Vein endothelial cell (primary cell): ENCODE measurements at places on chromosomes 5 and 9. TPM values are rescaled to one million over a fixed set of nuclear protein-coding genes. Genes with fewer than 3 reads are reported as not detected.

PCDHA7 gene
- total RNA-seq = 0.19 and 0.33 TPM in 2 replicates

SMIM33 gene
- total RNA-seq = not detected in 2 replicates

MRNIP gene
- 7.5 and 12.1 TPM in 2 replicates for total RNA-seq

LCNL1 gene
- not detected in 2 replicates for total RNA-seq

ANKRD20A1 gene
- total RNA-seq = 0.98 and 3.5 TPM in 2 replicates

PCDHGA1 gene
- 0.65 and 0.67 TPM in 2 replicates for total RNA-seq

GIN1 gene
- 3.3 and 7.5 TPM in 2 replicates for total RNA-seq

IL7R gene
- 3.6 and 4.3 TPM in 2 replicates for total RNA-seq

ENTREP1 gene
- total RNA-seq = 6.1 and 9.8 TPM in 2 replicates

SHC3 gene
- 0.29 and 1.3 TPM in 2 replicates for total RNA-seq

TNFSF8 gene
- total RNA-seq = not detected in 2 replicates

CDKN2B gene
- 9.1 and 16.0 TPM in 2 replicates for total RNA-seq

ANKRD18B gene
- 2.0 and 5.7 TPM in 2 replicates for total RNA-seq

CDH18 gene
- total RNA-seq = 0.10 TPM in 1 of 2 replicates, not detected in the other

PCDHGC3 gene
- total RNA-seq = 17.0 and 20.5 TPM in 2 replicates

PRUNE2 gene
- 6.5 and 7.8 TPM in 2 replicates for total RNA-seq
